Stomach (tissue), 19 donors: ENCODE measurements at places on chromosomes 6 and 20. TPM values are rescaled to one million over a fixed set of nuclear protein-coding genes. Genes with fewer than 3 reads are reported as not detected.

DNA sequence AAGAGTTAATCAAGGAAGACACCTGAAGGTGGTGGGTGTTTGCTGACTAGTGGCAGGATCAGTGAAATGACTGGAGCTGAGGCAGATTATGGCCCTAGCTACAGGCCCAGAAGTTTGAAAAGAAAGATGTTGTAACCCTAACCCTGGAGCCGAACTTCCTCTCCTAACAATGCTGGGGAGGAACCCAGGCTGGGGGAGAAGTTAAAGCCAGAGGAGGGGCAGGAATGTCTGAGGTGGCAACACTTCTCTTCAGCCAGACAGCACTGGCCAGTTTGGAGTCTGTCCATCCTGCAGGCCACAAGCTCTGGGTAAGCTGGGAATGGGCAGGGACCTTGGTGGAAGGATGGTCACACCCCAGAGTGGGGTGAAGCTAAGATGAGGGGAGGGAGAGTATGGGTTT lies at the start of gene LST1:
LST1 (plus strand) TSS at position 270 of the 400 bp plus-strand sequence. CDS start 1,023 bp downstream, outside the sequence.
- no peak for DNase-seq

DNA sequence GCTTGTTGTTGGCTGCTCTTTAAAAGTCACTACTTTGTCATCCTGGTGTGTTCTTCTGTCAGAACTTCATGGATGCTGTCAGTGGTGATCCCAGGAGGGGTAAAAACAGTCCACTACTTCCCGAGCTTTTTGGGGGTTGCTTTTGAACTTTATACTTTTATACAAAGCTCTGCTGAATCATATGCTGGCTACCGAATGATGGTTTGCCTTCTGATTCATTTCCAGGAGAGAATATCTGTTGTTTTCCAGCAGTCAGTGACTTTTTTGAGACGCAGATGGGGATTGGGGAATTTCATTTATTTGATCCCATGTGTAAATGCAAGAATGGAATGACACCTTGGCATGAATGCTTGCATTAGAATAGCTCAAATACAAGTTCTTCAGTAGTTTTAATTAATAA lies 32.7 kb upstream of the COL10A1 start:
- DNase-seq = no peak

GRCh38 chr6:166483573-166484250 lies 101.0 kb upstream of the MPC1 start:
- no peak for DNase-seq

KCNK5 gene
- total RNA-seq = 30.7 TPM
